ENCODE measurements at places on chromosomes 5 and 9. TPM values are rescaled to one million over a fixed set of nuclear protein-coding genes. Genes with fewer than 3 reads are reported as not detected.

- no peak for DNase-seq
Measured at GRCh38 chr5:97728920-97729319, 545.9 kb upstream of the RIOK2 start.

GRCh38 chr5:100026606-100027005 lies 508.6 kb upstream of the FAM174A start:
- peak; percentile 5 for DNase-seq

DNA sequence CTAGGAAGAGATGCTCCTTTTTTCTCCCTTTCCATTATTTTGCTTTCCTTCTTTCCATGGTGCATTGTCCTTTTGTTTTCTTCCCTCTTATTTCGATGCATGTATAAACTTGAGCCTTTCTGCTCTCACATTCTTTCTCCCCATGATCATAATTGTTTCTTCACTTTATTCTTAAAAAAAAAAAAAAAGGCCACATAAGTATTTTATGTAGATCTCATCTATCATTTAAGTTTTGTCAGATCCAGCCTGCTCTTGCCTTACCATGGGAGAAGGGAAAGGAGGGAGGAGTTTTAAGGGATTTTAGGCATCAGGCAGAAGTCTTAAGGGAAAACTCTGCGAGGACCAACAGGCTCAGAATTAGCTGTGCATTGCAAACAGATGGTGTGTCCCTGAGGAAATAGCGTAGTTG lies 11.1 kb downstream of the TGFBR1 start:
- DNase-seq: no peak

The PCDHB1 gene
- not detected for total RNA-seq

The EQTN gene
- 0.18 TPM for total RNA-seq

The GCNT4 gene
- not detected for total RNA-seq

GRCh38 chr5:139955616-139956273 lies 87.4 kb downstream of the NRG2 start:
- DNase-seq: no peak

DNA sequence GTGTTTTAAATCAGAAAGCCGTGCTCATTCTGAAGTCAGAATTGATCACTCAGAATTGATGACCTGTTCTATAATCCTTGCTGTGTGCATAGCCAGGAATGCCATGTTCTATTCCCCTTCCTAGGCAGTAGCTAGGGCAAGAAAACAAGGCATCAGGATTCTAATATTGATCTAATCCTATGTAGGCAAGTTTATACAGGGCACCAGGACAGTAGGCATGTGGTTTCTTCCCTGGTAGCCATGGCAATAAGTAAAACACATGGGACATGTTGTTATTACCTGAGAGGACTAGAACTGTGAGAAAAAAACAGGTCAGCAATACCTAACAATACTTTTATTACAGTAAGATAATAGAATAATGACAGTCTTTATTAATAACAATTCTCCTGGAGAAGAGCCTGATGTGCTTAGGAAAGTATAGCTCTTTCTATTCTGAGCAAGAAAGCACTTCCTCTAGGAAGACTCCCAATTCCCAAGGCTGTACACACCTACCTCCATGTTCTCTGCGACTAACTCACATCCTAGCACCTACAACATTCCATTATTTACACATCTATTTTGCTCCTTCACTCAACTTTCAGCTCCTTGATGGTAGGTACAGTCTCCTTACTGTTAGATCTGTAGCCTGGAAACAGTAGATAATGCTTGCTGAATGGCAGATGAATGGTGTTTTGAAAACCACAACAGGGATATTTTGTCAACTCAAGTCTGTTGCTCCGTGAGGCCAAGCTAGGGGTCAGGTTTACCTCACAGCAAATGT lies 70.8 kb downstream of the STX17 start:
- DNase-seq: no peak

The GKAP1 gene
- total RNA-seq: 0.74 TPM

DNA sequence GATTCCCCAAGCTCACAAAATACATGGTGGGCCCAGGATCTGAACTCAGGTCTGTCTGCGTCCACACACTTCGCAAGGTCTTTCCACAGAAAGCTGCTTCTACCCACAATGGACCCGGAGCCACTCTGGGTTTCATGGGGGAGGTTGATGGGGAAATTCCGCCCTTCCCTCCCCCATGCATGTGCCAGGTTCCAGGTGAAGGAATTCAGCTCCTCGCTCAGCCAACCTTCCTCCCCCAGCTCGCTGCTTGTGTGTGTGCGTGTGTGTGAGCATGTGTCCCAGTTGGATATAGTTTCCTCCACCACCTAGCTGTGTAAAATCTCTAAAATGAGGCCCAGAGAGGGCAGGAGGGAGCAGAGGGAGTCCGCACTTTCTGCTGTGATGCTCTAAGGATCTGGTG lies 1.0 kb downstream of the PTGS1 start:
- DNase-seq: no peak

GRCh38 chr9:98260635-98261034 lies 5.2 kb upstream of the TBC1D2 start:
- DNase-seq: no peak

GRCh38 chr9:4116071-4116581 lies 183.7 kb downstream of the GLIS3 start:
- DNase-seq: no peak

DNA sequence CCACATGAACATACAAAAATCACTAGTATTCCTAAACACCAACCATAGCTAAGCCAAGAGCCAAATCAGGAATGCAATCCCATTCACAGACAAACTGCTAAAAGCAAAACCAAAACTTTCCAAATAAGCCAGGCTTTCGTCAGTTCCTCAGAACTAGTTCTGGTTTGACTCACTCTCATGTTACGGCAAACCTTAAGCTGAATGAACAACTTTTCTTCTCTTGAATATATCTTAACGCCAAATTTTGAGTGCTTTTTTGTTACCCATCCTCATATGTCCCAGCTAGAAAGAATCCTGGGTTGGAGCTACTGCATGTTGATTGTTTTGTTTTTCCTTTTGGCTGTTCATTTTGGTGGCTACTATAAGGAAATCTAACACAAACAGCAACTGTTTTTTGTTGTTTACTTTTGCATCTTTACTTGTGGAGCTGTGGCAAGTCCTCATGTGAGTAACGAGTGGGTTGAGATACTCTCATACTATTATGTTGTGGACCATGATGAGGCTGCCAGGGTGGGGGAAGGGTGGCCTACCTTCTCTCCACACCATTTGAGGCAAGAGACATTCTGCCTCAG lies at the start of gene PDCD1LG2:
Gene PDCD1LG2, plus strand, starts transcription at position 172 of the 572 bp plus-strand sequence. CDS start 12,016 bp downstream, outside the sequence.
- DNase-seq: no peak

GRCh38 chr9:36940500-36940853 lies 93.6 kb downstream of the PAX5 start:
- no peak for DNase-seq

GRCh38 chr5:155258161-155258560 lies 244.6 kb downstream of the KIF4B start:
- DNase-seq: no peak

GRCh38 chr9:32067261-32067660 lies 317.2 kb upstream of the ACO1 start:
- no peak for DNase-seq

The OR1Q1 gene
- not detected for total RNA-seq

- no peak for DNase-seq
Measured at GRCh38 chr9:72371151-72371550, 6.1 kb upstream of the ZFAND5 start.

DNA sequence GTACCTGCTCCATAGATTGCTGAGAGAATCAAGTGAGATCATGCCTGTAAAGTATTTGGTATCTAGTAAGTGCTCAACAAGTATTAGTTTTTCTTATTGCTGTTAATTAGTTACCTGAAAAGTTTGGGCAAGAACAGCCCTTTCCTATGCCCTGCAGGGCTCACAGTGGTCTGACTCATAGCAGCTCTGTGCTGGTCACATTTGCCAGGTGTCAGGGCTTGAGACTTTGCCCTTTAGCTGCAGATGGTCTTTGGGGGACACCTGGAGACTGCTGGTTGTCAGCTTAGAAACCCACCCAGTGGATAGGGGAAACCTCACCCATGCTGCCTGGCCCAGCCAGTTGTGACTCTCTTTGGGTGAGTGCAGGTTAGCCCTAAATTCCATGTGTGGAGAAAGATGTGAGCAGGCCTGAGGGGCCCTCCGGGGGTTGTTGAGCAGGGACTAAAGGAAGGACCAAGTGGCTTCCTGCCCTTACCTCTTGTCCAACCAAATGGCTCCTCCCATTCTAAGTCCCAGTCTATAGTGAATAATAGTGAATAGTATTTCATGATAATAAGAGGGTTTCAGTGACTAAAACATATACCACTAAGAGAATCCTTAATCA lies 9.0 kb downstream of the COL27A1 start:
- no peak for DNase-seq

GRCh38 chr9:95061916-95062595 lies 255.5 kb downstream of the FANCC start:
- no peak for DNase-seq

DNA sequence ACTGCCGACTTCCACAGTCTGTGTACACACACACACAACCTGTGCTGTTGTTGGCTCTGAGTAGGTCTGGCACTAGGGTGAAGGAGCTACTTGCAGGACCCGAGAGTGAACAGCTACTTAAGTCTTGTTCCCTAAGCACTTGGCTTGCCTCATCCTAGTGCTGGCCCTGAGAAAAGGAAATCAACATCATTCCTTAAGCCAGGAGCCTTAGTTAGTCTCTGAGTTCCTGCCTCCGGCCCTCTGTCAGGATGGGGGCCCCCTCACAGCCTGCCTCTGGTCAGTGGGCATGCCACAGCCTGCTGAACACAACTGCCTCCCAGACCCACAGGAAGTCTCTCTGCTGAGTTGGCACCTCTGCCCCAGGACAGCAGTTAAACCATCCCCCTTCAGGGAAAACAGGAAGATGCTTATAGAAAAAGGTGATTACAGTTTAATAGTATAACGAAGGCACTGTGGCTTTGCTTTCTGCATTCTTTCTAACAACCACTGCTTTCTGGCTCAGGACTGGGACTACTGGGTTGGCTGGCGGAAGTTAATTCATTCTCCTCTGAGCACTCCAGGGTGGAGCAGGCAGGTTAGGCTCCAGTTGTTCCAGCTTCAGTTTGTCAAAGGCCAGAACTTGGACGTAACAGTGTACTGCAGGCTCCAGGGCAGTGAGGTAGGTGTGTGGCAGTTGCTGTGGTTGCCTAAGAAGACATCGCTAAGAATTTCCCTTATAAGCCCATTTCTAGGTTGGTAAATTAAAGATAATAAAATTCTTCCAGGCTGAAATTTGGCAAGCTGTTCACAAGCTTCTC lies 2.8 kb downstream of the MAMDC2 start:
- DNase-seq: peak; percentile 71

DNA sequence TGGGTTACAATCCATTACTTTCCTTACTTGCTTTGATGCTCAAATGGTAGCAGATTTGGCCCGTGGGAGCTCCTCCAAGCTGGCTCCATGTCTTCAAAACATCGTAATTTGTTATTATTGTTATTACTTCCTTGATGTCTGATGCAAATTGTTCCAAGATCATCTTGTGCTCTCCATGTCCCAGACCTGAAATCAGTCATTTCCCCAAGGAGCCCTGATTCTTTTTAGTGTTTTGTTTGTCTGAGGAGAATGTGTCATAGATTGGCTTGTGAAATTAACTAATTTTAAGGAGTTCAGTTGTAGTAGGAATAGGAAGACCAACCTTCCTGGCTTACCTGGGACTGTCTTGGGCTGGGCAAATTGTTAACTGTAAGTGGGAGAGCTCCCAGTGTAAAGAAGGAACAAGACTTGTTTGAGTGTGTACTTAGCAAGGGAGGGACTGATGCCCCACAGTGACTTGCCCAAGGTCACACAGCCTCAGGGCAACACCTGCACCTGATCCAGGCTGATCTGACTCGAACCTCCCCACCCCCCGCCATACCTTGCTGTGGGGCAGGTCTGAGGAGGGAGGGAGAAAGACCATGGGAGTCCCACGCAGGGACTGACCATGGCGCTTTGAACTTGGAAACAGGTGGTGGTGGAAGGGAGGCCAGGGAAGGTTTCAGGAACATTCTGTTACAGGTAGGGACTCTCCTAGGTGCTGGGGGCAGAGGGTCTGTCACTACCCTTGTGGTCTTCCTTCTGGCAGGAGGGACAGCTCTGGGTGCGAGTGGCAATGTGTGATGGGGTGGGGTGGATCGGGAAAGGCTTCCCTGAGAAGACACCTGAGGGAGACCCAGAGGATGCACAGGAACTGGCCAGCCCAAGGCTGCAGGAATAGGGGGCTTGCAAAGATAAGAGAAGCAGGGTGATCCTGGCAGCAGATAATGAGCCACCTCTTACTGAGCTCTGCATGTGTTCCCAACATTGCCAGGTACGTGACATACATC lies 2.7 kb upstream of the BICD2 start:
- no peak for DNase-seq

GRCh38 chr5:140246378-140247122 lies 56.4 kb downstream of the PFDN1 start:
- DNase-seq: no peak

- no peak for DNase-seq
Measured at GRCh38 chr9:108193026-108193710, 662.6 kb downstream of the ACTL7B start.

The RANBP17 gene
- 7.5 TPM for total RNA-seq

DNA sequence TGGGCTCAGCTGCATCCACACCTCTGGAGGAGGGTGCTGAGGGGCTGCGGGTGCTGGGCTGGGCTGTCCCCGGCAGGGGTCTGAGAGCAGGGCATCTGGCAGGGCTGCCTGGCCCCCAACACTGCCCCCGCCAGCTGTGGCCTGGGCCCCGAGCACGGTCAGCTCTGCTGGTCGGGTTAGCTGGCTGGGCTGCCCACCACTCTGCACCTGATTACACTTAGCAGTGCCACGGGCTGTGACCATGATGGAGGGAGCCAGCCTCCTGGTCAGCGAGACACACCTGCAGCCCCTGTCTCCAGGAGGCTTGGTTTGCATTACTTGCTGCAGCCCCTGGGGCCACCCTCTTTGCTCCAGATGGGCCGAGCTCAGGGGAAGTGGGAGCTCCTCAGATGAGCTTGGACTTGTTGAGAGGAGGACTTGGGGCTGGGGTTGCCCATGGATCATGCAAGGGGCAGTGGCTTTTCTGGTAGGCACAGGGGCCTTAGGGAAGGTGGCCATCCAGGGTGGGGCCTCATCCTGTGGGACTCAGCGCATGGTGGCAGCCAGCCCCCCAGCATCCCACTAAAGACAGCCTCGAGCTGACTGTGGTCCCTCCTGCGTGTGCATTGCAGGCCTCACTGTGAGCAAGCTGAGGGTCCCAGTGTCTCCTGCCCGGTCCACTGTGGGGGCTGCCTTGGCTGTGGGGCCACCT lies 132.0 kb upstream of the FAM120A start:
- no peak for DNase-seq

DNA sequence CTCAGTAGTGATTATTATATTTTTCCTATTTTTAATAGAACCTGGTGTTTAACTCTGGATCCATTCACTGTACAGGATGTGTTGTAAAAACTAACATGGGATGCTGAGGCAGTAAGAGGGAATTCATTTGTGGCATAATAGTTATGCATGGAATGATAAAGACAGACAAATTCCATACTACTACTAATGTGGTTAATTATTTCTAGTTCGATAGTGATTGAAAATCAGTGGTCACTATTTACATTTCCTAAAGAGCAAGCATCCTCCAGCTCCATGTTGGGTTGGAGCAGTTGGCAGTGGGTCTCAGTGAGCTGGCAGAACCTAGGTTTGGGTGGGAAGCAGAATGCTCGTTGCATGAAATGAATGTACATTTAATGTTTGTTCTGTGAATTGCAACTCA lies 122.6 kb downstream of the SAXO1 start:
- no peak for DNase-seq

All from HT-29 (cell line).